Camera-type eye (tissue), 1 donor: ENCODE measurements at places on chromosomes 2 and 18. TPM values are rescaled to one million over a fixed set of nuclear protein-coding genes. Genes with fewer than 3 reads are reported as not detected.

Gene AQP12B
- not detected for total RNA-seq

Gene AQP12A
- not detected for total RNA-seq

Gene KCNIP3
- total RNA-seq, result 11.3 TPM

Gene DCC
- total RNA-seq, result 10.0 TPM

Gene ZC3H15
- total RNA-seq, result 78.8 TPM

Gene SP100
- 27.7 TPM for total RNA-seq

Gene ANKRD30B
- total RNA-seq, result not detected

Gene PLEKHM3
- total RNA-seq, result 60.8 TPM

Gene REG3A
- total RNA-seq, result not detected

Gene EMILIN1
- total RNA-seq, result 72.2 TPM

Gene SRD5A2
- 6.9 TPM for total RNA-seq

Gene AGXT
- total RNA-seq, result not detected

Gene CDH7
- total RNA-seq, result 40.7 TPM

Gene MBP
- 20.1 TPM for total RNA-seq

Gene SERPINB12
- not detected for total RNA-seq

Gene TAF4B
- 7.8 TPM for total RNA-seq

Gene DSG2
- 18.5 TPM for total RNA-seq

Gene SLC5A7
- 1.1 TPM for total RNA-seq

Gene RGPD4
- total RNA-seq, result 2.2 TPM

Gene INPP5D
- 8.0 TPM for total RNA-seq

Gene RPE
- total RNA-seq, result 93.8 TPM

Gene NEDD4L
- 197 TPM for total RNA-seq

Gene GKN2
- total RNA-seq, result not detected

Gene TMEM247
- total RNA-seq, result not detected

Gene IL36A
- not detected for total RNA-seq

Gene MYOM1
- total RNA-seq, result 40.7 TPM

Gene UGT1A1
- total RNA-seq, result not detected

Gene REG3G
- total RNA-seq, result not detected

Gene USP37
- total RNA-seq, result 36.4 TPM

Gene HNRNPA3
- 183 TPM for total RNA-seq

Gene CCDC88A
- 406 TPM for total RNA-seq

Gene KIF1A
- 133 TPM for total RNA-seq

Gene OSR1
- 12.0 TPM for total RNA-seq

Gene HOXD13
- not detected for total RNA-seq

Gene LONRF2
- total RNA-seq, result 20.6 TPM

Gene FHL2
- total RNA-seq, result 46.5 TPM

Gene LYPD6
- 18.4 TPM for total RNA-seq
